ENCODE measurements at places on chromosomes 5 and 9.

DNA sequence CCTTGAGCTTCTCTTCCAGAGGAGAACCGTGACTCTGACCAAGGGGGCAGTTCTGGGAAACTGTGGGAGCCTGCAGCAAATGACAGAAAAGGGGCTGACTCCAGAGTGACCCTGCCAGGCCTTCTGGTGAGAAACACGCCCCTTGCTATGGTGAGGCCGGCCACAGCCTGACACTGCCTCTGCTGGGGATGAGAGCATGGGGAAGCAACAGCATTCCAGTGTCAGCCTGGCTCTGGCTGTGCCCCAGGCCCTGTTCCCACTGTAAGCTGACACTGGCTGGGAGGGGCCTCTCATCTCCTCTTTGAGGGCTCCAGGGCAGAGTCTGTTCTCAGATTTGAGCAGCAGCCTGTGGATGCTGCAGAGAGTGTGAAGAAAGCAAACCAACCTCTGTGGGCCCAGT lies 180.0 kb upstream of the IL12B start:
- DNase-seq: peak; percentile 92

DNA sequence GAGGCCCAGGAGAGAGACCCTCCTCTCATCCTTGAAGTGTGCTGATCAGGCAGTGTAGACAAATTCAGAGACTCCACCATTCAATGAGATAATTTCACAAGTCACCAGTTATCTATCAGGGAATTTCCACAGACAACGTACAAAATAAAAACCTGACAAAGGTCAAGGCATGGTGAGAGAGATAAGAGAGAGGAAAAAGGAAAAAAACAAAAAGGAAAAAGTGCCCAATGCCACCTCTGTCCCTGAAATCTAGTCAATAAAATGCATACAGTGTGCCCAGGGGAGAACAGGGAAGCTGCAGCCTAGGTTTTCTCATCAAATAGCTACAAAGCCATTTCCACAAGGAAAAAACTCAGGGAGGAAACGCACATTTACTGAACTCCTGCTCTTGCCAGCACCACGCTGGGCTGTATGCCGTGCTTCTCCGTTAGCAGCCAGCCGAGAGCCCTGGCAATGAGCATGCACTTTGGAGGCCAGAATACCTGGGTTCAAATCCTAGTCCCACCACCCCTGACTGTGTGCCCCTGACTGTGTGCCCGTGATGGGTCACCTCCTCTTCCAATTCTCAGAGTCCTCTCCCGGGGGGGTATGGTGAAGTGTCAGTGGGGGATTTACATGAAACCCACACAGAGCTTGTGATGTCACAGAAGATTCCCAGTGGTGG lies 11.6 kb downstream of the WHRN start:
- no peak for DNase-seq

GRCh38 chr9:129166623-129167557 lies 11.2 kb downstream of the IER5L start:
- no peak for DNase-seq

- DNase-seq: no peak
Measured at GRCh38 chr9:128454991-128455390, 815 bp upstream of the ODF2 start.

DNA sequence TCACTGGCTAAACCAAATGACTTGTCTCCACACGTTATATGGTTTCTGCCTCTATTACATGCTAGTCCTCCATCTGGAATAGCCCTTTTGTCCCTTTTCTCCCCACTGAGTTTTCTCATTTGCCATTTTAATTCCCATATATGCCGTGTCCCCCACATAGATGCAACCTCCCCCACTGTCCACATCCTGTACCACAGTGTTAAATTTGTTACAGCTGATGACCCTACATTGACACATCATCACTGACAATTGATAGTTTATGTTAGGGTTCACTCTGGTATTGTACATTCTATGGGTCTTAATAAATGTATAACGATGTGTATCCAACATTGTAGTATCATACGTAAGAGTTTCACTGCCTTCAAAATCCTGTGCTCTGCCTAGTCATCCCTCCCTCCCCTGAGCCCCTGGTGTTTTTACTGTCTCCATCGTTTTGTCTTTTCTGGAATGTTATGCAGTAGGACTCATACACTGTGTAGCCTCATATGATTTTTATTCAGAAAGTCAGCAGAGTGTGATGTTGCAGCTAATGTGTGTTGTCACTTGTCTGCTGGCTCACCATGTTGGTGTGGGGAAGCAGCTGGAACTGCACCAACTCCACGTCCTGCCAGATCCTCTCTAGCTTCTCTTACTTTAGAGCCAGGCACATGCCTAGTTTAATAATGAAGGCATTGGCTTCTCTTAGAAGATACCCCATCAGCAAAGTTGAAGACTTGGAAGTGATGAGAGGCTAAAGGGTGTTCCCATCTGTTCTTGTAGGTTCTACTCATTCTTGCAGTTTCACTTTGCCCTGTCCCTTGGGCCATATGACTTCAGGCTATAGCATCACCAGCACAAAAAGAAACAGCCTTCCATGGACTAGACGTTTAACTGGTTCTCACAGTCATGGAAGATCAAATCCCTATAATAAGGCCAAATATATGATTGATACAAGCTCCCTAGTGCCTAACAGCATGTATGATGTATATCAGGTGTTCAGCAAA lies 30.2 kb downstream of the LRRC70 start:
- no peak for DNase-seq

DNA sequence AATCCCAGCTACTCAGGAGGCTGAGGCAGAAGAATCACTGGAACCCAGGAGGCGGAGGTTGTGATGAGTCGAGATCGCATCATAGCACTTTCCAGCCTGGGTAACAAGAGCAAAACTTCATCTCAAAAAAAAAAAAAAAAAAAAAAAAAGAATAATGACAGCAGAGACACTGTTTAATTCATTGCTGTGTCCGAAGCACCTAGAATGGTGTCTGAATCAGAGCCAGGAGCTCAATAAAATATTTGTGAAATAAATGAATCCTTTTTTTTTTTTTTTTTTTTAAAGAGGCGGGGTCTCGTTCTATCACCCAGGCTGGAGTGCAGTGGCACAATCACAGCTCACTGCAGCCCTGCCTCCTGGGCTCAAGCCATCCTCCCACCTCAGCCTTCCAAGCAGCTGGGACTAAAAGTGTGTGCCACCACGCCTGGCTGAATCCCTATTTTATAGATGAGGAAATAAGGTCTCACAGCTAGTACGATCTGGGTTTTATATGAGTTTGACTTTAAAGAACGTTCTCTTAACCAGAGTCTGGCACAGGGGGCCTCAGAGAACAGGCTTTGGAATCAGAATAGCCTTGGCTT lies 47.8 kb downstream of the THOC3 start:
- no peak for DNase-seq
